GM13977 (cell line): ENCODE measurements at places on chromosomes 12 and 14.

- no peak for DNase-seq
Measured at GRCh38 chr14:103476631-103477030, 46.0 kb downstream of the CKB start.

- DNase-seq: no peak
Measured at GRCh38 chr14:47660158-47660557, 15.2 kb downstream of the MDGA2 start.

- no peak for DNase-seq
Measured at GRCh38 chr14:61179796-61180398, 101.2 kb downstream of the TMEM30B start.

DNA sequence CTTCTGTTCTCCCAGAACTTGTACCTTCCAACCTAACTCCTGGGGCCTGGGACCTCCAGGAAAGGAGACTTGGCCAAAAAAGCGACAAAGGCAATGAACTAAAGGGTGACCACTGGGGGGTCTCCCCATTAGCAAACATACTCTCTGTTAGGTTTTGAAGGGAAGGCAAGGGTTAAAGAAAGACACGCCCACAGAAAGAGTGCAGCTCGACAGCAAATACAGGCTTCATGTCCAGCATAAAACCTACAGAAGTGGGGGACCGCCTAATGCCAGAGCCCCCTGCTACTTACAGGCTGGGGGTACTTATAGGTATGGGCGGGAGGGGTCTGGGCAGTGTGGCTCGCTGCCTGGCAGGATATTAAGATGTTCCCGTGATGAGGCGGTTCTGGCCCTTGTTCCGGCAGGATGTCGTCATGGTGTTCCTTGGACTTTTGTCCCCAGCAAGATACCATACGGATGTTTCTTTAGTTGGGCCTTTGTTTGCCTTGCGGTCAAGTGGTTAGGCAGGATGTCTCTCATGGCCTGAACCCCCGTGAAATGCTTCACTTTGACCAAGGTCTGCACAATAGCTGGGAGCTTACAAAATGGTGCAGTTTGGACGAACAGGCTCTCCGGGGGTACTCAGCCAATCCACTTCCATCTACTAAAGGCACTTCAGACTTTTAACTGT lies 53.4 kb downstream of the PRMT8 start:
- no peak for DNase-seq

DNA sequence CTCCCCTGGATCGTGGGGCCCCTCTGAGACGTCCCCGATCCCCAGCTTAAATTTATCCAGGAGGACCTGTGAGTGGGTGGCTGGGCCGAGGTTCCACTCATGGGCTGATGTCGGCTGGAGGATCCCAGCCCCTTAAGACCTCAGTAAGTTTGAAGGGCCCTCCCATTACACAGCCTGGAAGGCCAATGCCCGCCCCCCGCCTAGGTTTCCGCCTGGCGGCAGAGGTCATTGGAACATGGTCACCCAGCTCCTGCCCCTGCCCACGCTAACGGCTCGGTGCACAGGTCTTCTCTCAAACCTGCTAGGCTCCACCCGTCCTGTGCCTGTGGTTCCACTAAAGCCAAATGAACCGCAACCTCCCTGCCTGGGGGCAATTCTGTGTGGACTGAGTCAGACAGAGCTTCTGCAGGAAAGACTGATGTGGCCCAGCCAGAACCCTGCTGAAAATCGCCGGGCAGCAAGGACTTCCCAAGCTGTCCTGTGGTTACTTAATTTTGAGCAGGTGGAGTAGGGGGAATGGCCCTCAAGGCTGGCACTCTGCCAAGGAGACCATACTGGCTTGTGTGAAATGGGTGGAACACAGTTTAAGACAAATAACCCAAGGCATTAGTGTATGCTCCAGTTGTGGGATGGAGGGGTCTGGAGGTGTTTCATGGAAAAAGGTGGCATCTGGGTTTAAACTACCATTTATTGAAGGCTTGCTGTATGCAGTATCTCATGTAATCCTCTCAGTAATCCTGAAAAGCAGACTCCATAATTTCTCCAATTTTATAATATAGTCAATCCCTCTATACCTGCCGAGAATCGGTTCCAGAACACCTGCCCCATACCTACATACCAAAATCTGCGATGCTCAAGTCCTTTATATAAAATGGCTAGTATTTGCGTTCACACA lies 903 bp upstream of the NT5DC3 start:
- no peak for DNase-seq

GRCh38 chr12:132458846-132459641 lies 30.9 kb upstream of the FBRSL1 start:
- no peak for DNase-seq

DNA sequence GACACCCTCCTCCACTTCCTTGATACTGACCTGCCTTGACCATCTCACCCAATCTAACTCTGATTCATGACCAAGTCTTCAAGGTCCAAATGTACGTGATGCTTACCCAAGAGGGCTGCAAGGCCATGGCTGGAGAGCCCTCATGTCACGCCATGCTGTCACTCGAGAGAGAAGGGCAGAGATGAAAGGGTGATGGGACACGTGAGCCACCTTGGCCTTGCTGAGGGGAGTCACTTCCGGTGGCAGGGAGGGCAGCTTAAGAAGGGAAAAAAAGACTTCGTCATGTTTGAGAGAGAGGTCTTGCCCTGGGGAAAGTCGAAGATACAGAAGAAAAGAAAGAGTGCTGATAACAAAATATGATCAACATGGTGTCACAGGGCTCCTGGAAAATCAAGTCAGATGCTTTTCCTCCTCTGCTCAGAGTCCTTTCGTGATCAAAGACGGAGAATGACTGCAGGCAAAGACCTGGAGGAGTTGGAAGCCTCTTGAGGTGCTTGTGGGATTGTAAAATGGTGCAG lies 3.3 kb upstream of the SCARB1 start:
- no peak for DNase-seq

DNA sequence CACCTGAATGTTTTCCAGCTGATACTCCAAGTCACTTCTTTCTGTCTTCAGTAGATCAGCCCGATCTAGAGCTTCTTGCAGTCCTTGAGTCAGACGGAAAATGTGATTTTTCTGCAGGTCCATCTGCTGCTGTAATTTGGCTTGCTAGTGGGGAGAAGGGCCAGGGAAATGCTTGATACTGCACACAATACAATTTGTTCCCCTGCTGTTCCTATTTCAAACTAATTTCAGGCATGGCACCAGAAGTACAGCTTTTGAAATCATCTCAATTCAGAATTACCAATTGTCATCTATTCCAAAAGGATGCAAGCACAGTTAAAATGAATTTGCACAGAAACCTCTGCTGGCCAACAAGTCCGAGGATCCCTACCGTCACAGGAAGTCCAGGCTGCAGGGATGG lies 53.4 kb downstream of the PRKAB1 start:
- DNase-seq: no peak

GRCh38 chr12:107503887-107504885 lies 181.4 kb upstream of the PWP1 start:
- no peak for DNase-seq

- DNase-seq: peak; percentile 85
Measured at GRCh38 chr12:56998981-56999380, 7.4 kb downstream of the ZBTB39 start.

DNA sequence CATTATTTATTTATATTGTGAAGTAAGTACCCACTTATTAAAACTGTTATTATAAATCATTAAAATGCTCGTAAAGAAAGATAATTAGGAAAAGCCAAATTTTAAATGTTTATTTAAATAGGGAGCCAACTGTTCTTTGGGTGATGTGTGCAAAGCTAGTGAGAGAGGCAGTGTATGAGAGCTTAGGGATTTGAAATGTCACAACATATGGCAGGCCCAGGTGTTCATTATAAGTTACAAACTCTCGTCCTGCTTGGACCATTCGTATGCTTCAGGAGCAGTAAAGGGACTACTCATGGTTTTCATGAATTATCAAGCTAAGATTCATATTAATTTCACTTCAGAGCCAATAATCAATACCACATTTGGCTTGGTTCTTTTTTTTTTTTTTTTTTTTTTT lies 154.5 kb downstream of the TGFB3 start:
- DNase-seq: no peak

DNA sequence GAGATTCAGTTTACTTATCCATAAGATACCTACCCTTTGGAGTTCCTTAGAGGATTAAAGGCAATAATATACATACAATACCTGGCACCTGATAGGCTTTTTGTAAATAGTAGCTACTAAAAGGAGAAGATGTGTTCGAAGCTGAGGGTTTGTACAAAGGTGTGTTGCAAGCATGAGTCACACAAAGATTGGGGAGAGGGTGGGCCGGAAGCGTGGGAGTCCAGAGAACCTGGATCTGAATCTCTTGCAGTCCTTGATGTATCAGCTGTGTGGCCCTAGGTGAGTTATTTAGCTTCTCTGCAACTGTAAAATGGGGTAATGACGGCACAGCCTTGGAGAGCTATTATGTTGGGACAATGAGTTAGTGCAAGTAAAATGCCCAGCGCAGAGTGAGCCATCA lies 61.6 kb upstream of the PSMC1 start:
- no peak for DNase-seq

DNA sequence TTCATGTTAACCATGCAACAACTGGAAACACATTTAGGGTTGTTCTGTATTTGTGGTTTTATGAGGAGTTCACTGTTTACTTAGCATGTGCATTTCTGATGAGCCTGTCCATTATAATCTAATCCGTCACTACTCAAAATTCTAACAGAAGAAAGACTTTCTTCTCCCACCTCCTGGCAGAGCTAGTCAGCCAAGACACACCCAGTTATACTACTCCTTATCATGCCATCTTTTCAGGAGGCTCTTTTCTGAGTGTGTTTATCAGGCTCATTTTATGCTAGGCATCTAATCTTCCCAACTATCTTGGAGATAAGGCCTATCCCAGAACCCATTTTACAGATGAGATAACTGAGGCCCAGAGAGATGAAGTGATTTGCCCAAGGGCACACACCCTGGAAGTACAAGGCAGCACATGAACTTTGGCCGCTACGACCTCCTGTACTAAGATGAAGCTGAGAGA lies 10.4 kb upstream of the MED13L start:
- DNase-seq: no peak

DNA sequence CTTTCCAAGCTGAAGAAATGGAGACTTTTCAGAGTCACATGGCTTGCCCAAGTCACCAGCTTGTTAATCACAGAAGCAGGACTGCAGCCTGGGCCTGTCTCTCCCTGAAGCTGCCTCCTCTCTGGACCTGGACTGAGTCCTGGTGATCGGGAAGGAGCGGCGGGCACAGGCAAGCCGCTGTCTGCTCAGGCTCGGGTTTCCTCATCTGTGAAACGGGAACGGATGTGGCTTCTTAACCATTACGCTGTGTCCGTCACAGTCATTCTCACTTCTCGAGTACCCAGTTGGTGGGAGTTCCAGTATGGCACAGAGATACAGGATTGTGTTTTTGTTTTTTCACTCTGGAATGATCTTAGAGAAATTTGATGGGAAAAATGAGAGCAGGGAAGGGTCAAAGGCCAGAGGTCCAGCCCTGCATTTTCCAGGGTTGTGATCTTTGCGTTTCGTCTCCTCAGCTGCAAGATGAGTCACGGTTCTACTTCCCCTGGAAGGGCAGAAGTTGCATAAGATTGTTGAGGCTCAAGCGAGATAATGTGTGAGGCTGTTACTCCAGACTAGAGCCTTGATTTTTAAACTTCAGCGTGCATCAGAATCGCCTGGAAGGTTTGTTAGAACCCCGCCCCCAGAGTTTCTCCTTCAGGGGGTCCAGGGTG lies 7.6 kb upstream of the LRTM2 start:
- no peak for DNase-seq

DNA sequence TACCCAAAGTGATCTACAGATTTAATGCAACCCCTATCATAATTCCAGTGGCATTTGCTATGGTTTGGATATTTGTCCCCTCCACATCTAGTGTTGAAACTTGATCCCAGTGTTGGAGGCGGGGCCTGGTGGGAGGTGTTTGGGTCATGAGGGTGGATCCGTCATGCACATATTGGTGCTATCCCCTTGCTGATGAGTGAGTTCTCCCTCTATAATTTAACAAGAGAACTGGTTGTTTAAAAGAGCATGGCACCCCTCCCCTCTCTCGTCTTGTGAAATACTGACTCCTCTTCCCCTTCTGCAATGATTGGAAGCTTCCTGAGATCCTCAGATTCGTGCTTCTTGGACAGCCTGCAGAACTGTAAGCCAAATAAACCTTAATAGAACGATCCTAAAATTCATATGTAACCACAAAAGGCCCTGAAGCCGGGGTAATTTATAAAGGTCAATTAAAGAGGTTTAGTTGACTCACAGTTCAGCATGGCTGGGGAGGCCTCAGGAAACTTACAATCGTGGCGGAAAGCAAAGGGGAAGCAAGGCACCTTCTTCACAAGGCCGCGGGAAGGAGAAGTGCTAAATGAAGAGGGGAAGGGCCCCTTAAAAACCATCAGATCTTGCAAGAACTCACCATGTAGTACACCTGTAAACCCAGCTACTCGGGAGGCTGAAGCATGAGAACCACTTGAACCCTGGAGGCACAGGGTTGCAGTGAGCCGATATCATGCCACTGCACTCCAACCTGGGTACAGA lies 41.2 kb downstream of the SLC39A9 start:
- no peak for DNase-seq
